ENCODE measurements at places on chromosomes 2 and 18.

- DNase-seq: no peak
Measured at GRCh38 chr2:235908826-235909225, 259.4 kb downstream of the GBX2 start.

- no peak for DNase-seq
Measured at GRCh38 chr2:179765666-179766065, 95.7 kb downstream of the ZNF385B start.

DNA sequence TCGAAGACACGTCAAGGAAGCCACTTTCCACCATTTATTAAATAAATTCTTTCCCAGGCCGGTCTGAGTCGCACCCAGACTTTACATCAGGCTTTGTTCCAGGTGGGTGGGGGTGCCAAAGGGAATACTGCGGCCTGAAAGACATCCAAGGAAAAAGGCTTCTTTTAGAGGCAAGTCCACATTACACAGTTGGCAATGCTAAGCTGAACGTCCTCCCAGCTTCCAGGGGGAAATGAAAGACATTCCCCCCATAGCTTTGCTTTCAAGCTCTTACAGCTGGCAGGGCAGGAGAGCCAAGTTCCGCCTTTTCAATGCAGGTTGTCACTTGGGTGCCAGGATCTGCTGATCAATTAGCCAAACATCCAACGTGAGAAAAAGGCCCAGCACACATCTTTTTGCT, 36.5 kb upstream of the PTPN4 start:
- peak; percentile 77 for DNase-seq

DNA sequence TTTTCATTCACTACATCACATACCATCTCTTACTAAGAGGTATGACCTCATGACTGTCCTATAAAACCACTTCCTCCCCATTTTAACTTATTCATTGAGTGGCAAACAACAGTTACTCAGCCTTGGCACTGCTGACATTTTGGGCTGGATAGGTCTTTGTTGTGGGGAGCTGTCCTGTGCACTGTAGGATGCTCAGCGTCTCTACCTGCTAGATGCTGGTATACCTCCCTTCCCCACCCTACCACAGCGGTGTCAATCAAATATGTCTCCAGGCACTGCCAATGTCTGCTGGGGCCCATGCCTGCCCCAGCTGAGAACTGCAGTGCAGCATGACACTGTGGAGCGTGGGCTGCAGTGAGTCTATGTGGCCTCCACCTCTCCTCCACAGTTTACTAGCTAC, 76.3 kb upstream of the MGAT4A start:
- no peak for DNase-seq

- peak; percentile 56 for DNase-seq
Measured at GRCh38 chr2:165164201-165164600, 39.6 kb downstream of the SCN3A start.

DNA sequence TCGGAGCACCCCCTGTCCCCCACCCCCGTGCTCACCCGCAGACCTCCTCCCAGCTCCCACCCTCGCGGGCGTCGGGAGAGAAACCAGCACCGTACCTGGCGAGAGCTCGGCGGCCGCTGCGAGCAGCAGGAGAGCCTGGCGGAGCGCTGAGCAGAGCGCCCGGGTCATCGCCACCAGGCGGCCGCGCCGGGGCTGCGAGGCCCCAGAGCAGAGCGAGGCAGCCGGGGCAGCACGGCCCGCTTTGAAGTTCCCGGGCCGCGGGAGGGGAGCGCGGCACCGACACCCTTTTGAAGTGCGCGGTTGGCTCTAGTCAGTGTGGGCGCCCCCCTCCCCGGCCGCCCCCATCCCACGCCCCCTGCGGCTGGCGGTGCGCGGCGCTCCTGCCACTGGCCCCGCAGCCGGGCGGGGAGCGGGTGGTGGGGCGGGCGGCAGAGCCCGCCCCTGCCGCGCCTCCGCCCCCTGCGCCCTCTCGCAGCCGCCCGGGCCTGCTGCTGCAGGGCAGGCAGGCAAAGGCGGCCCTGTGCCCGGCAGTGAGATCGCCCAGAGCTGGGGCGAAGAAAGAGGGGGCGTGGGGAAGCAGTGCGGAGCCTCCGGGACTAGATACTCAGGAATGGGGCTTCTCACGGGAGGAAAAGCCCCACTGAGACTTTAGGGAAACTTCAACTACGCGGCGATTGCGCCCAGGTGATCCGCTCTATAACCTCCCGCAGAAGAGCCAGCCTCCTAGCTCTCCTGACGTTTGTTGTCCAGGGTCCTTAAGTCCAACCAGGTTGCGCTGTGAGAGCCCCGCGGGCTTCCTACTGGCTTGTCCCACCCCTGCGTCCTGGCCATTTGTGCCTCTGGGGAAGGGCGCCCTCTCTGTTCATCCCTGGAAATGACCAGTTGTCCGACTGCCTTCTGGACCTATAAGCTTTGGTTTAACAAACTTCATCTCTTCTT, at the start of gene ACVR1C:
ACVR1C (minus strand) TSS at position 388 of the 939 bp plus-strand sequence; CDS start at position 168, 220 bp downstream.
- peak; percentile 83 for DNase-seq

DNA sequence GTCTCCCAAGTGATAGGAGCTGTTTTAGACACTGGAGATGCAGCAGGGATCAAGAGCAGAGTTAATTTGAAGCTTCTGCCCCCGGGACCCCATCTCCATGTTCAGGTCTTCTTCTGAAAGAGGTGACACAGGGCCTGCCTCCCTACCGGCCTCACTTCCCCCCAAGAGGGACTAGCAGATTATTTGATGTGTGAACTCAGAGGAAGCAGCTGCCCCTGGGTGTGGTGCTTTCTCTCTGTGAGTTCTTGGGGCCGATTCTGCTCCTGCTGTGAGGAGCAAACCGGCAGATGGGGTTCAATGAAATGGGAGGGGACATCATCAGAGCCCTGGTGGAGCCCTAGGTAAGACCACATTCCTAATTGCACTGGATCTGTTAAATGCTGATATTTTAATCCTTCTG, 193.4 kb downstream of the FBXO15 start:
- DNase-seq: no peak

- no peak for DNase-seq
Measured at GRCh38 chr2:197327073-197327471, 16.5 kb upstream of the ANKRD44 start.

- no peak for DNase-seq
Measured at GRCh38 chr18:49640741-49641140, 78.9 kb downstream of the LIPG start.

GRCh38 chr2:199946196-199946595, 9.1 kb downstream of the TYW5 start:
- no peak for DNase-seq

- DNase-seq: no peak
Measured at GRCh38 chr2:222912117-222912516, 51.3 kb downstream of the ACSL3 start.

DNA sequence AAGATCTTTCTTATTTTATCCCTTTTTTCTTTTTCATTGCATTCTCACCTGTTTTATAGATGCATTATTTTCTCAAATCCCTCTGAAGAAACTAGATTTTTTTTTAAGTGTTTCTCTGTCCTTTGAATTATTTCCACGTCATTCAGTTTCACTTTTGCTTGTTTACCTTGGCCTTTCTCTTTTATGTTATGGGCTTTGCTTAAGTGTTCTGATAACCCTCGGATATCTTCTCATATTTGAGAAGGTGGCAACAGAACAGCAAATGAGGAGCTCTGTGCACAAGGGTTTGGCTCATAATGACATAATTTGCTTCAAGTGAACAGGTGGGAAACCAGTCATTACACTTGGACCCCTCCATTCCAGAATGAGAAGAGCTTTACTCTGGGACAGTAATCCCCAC, 111.9 kb downstream of the C1D start:
- no peak for DNase-seq

DNA sequence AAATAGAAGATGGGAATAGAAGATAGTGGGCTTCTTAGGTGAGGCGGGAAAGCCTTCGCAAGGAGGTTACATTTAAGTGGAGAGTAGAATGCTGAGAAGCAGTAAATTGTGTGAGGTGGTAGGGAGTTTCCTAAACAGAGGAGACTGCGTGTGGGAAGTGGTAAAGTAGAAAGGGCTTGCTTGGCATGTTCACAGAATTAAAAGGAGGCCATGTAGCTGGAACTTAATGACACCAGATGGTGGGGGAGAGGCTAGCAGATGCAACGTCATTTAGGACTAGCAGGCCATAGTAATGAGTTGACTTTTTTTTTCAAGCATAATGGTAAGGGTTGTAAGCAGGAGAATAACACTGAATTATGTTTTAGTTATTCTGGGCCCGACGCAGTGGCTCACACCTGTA, 13.0 kb upstream of the RTN4 start:
- DNase-seq: no peak

DNA sequence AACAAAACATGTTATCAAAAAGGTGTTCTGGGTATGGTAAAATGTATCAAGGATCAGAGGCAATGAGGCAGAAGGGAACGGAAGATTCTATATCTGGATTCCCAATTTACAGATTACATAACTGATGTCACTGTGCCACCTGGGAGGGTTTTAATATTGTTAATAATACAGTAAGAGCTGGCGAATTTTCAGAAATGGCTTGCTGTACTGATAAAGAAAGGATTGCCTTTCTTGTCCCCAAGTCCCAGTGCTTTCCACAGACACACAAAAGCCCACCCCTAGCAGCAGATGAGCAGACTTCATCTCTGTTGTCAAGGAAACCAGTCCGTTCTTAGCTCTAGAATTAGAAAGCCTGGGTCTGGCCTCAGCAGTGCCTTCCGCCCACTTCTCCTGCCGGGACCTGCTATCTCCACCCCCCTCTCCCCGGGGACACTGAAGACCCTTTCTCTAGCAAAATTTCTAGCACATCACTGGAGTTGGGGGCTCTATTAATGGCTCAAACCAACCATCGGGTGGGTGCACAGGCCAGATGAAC, 34.3 kb downstream of the ADD2 start:
- no peak for DNase-seq

DNA sequence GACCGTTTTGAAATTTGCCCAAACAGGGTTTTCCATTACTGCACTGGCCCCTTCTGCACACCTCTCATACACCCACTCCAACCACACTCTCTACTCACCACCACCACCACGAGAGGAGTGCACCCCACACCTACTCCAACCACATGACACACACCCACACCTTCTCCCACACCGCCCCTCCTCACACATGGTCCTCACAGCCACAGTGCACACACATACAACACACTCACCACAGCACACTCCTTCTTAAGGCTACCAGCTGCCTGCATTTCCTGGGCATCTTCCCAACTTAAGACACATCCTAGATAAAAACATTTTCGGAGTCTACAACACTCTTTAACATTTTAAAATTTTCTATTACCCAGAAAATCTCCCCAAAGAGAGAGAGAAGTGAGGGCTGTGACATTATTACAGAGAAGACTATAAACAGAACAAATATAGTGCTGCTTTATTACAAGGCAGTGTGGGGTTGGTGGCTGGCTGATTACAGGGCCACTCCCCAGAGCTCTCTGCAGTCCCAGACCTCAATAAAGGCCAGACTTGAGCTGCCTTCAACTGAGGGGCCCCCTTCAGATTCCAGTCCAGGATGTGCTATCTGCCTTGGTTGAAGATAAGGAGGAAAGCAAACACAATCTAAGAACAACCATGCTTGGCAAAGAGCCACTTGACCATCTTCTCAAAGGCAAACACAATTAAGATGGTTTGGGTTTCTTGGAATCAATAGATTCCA, 36.1 kb downstream of the NHEJ1 start:
- DNase-seq: peak; percentile 47

GRCh38 chr2:127106457-127106990, 430 bp downstream of the BIN1 start:
- no peak for DNase-seq

GRCh38 chr2:237268004-237268708, 145.8 kb downstream of the COL6A3 start:
- DNase-seq: no peak

GRCh38 chr2:68726608-68727367, 7.8 kb upstream of the ARHGAP25 start:
- DNase-seq: peak; percentile 66

- no peak for DNase-seq
Measured at GRCh38 chr2:32838949-32839348, 107.8 kb upstream of the LTBP1 start.

GRCh38 chr2:173254659-173255058, 100.0 kb upstream of the CDCA7 start:
- DNase-seq: no peak

DNA sequence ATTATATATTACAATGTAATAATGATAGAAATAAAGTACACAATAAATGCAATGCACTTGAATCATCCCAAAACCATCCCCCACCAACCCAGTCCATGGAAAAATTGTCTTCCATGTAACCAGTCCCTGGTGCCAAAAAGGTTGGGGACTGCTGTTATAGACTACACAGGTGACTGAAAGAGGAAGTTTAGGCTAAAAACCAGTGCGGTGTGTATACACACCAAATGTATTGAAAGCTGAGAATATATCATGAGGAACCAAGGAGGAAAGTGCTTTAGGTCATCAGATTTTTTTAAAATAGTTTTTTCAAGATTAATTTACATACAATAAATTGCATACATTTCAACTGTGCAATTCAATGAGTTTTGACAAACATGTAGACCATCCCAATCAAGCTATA, 20.5 kb upstream of the C1D start:
- DNase-seq: no peak

DNA sequence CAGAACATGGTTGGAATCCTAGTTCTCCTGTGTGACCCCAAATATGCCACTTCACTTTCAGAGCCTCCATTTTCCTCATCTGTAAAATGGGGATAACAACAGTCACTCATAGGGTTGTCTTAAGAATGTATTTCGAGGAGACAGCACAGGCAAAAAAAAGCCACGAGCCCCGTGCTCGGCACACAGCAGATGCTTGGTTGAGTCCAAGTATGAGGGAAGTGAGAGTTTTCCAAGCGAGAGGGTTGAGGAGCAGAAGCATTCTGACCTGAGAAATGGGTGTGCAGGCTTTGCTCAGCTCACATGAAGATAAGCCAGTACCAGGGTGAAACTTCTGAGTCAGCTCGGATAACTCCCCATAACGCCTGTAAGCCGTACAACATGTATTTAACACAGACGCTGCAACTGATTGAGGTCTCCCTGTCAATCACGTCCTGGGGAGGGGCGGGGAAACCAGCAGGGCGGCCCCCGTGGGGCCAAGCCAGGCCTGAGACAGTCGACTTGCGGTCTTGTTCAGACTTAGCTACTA, 23.0 kb upstream of the ODC1 start:
- no peak for DNase-seq

DNA sequence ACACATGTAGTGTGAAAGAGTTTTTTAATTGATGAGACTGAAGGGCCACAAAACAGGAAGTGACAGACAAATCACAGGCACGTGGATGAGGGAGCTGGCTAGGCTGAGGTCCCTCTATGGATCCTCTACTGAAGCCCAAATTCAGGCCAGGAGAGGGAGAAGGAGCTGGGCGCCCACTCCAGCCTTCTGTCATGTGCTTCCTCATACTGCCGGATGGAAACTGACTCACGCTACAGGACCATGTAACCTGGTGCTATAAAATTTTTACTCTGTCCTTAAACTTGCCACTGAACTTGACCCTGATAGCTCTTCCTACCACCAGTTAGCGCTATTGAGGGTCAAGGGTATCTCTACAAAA, 31.3 kb downstream of the PSTPIP2 start:
- DNase-seq: no peak

- no peak for DNase-seq
Measured at GRCh38 chr2:229273006-229273722, 2.1 kb upstream of the PID1 start.

GRCh38 chr18:32373995-32374394, 96.7 kb downstream of the GAREM1 start:
- peak; percentile 70 for DNase-seq

Data from astrocyte of the hippocampus (primary cell).